ENCODE measurements at places on chromosomes 1 and 21.

DNA sequence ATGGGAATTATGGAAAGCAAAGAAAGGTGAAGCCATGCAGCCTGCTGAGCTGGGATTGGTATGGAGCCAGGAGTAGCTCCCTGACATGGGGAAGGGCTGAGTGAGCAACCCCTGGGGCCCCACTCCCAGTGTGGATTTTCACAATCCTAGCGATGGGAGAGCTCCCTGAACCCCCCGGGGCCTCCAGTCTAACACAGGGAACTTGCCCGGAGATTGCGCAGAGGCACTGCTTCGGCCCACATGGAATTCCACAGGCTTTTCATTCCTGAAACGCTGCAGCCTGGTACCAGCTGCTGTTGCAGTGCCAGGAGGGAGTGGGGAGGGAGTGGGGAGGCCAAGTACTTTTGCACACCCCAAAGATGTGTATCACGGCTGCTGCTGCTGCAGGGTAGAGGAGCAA lies 110.4 kb upstream of the C21orf91 start:
- no peak for DNase-seq

DNA sequence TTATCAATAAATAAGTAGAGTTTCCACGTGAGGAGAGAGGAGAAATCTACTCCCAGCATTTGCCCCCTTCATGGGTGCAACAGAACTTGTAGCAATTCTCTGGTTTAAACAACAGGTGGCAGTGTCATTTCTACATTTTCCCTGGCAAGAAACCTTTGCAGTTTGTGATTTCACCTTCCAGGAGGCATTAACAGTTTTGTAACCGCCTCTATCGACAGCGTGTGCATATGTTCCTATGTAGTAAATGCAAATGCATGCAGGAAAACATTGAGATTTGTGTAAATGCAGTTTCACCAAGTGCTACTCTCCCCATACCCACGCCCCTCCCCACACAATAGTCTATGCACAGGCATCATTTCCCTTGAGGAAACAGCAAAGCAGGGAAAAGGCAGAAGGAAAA lies 494.7 kb downstream of the SMYD3 start:
- DNase-seq, result peak; percentile 39

DNA sequence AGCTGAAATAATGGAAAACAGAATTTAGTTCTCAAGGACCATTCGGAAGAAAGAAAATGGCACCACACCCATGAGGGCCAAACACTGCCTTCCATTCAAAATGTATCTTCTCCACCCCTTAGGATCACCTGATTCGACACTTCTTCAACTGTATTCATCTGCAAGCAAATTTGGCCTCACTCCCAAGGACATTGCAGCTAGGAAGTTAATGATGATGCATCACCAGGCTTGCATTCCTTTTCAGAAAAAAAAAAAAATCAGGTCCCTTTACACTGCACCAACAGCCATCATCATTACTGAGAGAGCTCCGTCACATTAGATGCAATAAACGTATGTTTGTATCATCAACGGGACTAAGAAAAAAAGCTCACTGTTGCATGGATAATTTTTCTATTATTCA lies 368.3 kb downstream of the PCP4 start:
- DNase-seq, result no peak

DNA sequence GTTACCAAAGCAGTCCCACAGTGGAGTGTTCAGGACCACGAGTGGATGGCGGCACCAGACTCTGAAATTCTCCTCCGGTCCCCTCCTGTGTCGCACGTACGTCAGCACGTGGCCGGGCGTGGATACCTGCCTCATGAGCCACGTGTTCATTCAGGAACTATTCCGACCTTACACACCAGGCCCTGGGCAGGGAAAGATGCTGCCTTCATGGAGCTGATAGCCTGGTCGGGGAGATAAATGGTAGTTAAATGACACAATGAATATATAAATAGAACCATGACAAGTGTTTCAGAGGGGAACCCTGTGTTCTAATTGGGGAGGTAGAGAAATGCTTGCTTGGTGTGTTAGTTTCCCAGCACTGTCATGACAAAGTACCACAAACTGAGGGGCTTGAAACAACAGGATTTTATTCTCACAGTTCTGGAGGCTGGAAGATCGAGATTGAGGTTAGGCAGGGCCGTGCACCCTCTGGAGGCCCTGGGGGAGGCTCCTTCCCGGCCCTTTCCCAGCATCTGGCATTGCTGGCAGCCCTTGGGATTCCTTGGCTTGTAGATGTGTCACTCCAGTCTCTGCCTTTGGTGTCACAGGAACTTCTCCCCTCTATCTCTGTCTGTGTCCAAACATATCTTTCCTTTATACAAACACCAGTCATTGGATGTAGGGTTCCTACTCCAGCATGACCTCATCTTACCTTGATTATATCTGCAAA lies 28.9 kb upstream of the GPR137B start:
- no peak for DNase-seq

DNA sequence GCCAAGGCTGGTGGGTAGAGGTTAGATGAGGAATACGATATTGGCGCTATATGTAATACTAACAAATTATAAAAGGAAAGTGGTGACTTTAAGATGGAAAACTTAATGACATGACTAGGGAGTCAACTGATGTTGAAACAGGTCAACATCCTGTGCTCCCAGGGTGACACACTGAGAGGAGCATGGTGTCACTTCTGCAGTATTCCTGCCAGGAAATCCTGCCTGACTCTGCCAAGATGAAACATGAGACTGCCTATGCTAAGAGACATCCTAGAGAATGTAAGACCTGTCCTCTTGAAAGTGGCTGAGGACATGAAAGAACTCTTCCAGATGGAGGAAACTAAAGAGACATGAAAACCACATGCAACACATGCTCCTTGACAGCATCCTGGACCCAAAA lies 65.0 kb upstream of the KCND3 start:
- peak; percentile 8 for DNase-seq

DNA sequence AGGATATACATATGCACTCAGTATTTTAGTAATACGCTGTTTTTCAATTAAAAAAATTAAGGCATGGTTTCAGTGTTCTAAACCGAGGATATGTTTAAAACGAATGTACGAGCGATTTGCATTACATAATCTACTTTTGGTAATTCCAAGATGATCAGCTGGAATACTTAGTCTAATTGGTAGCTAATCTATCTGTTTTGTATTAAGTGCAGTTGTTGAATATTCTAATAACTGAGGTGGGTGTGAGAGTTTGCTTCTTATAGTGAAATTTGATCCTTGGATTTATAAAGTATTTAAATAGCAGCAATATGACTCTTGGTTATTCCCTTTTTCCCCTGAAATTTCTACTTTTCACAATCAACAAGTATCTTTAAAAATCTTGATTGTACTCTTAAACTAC lies 1.3 kb downstream of the RNF2 start:
- no peak for DNase-seq

GRCh38 chr1:94730450-94730849 lies 89.7 kb upstream of the SLC44A3 start:
- no peak for DNase-seq

DNA sequence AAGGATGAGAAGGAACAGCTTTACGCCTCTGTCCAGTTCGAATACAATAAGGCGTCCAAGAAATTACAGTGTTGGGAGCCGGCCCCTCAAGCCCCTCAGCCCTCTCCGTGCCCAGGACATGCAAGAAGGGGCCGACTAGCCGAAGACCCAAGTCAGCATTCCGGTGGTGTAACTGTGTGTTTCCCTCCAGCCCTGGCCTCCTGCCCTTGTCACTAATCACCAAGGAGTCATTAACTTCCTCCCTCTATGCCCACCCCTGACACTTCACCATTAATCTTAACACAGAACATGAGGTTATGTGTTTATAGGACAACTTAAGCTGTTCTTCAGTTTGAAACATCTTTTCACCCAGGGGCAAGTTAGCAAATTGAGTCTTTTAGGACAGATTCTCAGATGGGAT lies 16.4 kb upstream of the C4BPB start:
- DNase-seq, result no peak

Measured in RPMI7951 (cell line).